SK-N-DZ (cell line): ENCODE measurements at places on chromosomes 5 and 9.
A peak's percentile ranks its signal among the peaks of the same experiment; 100 is the strongest.

DNA sequence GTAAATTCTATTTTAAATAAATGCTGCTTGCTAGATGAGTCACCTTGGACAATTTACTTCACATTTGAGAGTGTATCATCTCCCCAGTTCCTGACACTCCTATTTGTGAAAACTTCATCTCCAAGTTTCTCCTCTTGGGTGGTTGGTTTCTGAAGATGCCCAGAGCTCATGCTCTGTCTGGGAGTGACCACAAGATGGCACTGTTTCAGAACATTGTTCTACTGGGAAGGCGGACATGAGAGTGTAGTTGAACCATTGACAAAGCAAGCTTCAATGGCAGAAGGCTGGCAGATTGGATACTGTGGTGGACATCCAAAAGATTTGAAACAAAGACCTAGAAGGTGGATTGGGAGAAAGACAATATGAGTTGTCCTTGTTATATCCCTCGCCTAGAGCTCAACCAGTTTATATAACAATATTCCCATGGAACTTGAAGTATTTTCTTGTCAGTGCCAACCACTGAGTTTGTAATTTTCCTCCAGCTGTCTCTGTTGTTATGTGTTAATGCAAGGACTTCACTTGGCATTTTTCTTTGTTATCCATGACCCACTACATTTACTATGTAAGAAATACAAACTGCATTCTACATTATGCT lies 234.3 kb upstream of the ANKH start:
- DNase-seq = peak; percentile 75

DNA sequence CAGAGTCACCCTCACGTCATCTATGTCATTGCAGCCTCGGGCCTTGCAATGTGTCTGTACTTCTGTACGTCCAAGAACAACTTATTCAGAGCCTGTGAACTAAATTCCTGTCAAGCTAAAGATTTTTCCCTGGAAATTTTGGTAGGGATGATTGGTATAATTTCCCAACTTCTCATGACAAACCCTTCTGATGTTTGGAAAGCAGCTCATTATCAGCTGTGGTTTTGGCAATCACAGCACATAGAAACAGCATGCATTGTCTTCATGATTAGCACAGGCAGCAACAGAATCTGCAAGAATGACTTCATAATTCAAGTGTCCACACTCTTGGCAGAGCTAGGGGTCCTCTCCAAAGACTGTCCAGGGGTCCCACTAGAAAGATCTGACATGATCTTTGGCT lies 49.5 kb downstream of the APBA1 start:
- no peak for DNase-seq

- DNase-seq = no peak
Observed at GRCh38 chr5:79663212-79663611, 26.4 kb upstream of the CMYA5 start.

- no peak for DNase-seq
Observed at GRCh38 chr9:132609184-132609583, 26.8 kb downstream of the BARHL1 start.

DNA sequence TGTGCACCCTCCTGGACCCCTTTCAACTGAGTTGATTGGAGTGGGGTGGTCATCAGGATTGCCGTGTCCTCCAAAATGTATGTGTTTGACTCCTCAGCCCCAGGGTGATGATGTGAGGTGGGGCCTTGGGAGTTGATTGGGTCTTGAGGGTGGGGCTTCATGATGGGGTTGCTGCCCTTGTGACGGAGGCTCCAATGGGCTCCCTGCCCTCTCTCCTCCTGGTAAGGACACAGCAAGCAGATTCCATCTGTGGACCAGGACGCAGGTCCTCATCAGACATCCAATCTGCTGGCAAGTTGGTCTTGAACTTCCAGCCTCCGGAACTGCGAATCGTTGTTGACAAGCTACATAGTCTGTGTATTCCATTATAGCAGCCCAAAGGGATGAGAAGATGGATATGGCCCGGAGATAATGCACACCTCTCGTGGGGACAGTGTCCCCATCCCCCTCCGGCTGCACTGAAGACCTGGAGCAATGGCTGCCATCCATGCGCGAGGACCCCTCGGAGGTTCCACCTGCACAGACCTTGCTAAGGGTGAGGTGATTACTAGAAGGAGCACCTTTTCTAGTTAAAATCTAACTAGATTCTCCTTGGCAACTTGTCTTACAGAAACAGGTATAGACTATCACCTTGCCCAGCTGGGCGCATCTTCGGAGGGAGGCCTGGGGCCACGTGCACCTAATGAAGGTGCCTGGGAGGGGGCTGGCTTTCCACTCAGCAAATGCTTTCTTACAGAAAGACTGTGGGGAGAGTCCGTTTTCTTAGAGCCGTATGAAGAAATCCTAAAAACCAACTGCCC lies 75.7 kb upstream of the IRX4 start:
- no peak for DNase-seq

- DNase-seq = no peak
Observed at GRCh38 chr5:161535762-161536161, 10.8 kb downstream of the GABRB2 start.

DNA sequence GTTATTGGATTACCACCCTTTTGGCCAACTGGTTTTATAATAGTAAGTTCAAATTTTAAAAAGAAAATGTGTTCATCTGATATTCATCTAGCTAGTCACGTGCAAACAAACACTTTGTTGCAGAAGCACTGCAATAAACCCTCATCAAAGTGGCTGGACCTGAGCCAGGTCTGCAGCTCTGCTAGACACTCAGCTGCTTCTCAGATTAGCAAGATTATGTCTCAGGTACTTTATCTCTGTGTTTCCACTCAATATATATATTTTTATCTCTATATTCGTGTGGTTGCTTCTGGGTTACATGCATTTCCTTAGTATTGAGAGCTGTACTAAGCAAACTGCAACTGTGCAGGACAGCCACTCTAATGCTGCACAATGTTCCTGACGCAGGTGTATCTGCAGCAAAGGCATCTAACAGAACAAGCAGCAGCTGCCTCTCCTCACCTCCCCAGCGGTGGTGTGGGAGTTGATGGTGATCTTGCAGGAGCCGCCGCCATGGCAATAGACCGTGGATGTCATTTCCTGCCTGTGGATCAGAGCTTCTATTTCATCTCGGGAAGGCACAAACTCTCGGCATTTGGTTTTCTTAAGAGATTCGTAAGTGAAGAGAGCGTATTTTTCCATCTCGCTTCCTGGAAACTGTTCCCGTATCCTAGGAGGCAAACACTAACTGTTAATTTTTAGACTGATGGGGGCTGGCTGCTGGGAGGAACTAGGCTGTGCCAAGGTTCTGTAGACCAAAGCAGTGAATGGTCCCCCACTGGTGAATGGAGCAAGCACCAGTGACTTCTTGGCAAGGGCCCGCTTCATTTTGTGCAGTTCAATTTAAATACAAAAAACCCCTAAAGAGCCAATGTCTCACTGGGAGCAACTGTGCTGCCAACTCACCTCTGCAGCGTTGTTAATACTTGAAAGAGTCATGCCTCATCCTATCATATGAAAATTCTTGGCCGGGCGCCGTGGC lies 56.7 kb upstream of the RETREG1 start:
- peak; percentile 42 for DNase-seq

GRCh38 chr9:125538092-125538473 lies 168.9 kb downstream of the MAPKAP1 start:
- no peak for DNase-seq

DNA sequence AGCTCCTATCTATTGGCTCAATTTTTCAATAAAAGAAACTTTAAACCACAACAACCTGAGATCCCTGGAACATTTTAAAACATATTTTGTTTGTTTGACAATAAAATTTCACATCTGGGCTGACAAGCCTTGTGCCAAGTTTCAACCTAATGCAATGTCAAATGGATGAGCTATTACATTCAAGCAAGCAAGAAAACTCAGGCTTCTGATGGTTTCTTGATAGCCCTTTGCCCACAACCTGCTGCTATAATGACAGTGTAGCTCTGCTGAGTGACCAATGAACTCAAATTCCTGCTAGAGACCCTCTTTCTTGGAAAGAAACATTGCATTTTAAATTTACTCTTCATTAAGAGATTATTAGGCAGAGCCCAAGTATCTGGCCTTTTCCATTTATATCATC lies 472.9 kb downstream of the ARHGEF28 start:
- no peak for DNase-seq

GRCh38 chr9:115415450-115415849 lies 297.5 kb upstream of the TNC start:
- DNase-seq = no peak

- DNase-seq = no peak
Observed at GRCh38 chr5:107969847-107970246, 299.1 kb upstream of the EFNA5 start.

- peak; percentile 1 for DNase-seq
Observed at GRCh38 chr9:86637515-86637914, 283.3 kb upstream of the TUT7 start.

- no peak for DNase-seq
Observed at GRCh38 chr5:147557876-147558745, 48.2 kb upstream of the DPYSL3 start.

DNA sequence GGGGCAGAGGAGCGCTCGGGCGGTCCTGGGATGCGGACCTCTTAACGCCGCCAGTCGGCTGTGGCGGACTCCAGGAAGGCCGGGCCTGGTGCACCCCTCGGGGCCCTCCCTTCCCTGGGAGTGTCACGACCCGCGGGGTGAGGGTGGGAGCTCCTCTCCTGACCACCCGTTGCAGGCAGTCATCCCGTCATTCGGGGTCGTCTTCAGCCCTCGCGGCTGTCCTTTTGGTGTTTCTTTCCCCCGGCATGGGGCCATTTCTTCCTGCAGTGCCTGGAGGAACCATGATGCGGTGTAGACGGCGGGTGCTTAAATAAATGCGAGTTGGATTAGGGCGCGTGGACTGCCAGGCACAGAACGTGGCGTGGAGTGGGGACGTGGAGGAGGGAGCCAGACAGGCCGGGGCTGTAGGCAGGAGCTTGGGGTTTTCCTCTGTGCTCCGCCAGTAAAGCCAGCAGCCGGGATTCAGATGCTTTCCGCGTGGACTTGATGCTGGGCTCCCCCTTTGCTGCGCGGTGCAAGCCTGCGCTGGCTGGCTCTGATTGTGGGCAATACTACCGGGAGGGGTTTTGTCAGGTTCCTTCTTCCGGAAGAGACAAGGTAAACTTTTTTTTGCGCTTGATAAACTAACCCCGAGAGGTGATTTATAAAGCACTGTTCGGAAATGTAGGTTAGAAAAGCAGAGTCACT lies 868 bp downstream of the KDM4C start:
- DNase-seq = peak; percentile 38

DNA sequence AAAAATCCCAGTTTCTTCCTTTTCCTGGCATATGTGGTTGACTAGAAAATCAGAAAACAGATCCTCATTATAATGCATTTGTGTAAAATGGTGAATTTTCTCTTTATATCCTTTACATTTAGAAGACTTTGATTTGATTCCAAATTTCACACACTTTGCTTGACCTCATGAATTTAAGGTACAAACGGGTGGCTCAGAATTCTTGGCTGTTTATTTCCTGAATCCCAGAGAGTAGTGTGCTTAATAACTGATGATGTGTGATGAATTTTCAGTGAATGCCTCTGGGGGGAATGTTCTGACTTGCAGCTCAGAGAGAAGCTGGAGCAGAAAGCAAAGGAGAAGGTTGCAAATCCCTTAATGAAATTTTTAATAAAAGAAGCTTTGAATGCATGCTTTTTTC lies 126.8 kb downstream of the SPATA31D1 start:
- no peak for DNase-seq

- DNase-seq = no peak
Observed at GRCh38 chr9:14372437-14373335, 58.7 kb upstream of the NFIB start.

DNA sequence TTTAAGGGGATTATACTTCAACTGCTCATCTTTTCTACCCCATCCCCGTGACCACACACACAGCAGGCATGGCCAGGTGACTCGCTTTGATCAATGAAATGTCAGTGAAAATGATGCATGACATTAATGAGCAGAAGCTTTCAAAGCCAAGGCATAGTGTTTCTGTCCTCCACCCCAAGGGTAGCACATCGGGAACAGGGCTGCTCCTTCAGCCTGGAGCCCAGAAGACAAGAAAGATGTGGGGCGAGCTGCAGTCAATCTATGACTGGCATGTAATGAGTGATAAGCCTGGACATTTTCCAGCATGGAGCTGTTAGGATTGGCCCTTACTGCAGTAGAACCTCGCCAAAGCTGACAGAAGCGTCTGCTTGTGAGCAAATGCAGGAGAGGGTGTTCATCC lies 122.6 kb upstream of the IRX2 start:
- DNase-seq = no peak

DNA sequence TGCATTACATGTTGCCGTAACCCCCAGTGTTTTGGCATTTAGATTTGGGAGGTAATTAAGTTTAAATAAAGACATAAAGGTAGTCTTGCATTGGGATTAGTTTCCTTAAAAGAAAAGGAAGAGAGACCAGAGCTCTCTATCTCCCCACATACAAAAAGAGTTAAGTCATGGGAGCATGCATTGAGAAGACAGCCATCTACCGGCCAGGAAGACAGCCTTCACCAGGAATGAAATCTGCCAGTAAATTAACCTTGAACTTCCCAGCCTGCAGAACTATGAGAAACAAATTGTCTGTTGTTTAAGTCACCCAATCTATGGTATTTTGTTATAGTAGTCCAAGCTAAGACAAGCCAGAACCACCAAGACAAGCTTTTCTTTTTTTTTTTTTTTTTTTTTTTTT lies 567.0 kb upstream of the CDH18 start:
- no peak for DNase-seq

GRCh38 chr9:130518943-130519799 lies 60.2 kb upstream of the FUBP3 start:
- DNase-seq = peak; percentile 42

DNA sequence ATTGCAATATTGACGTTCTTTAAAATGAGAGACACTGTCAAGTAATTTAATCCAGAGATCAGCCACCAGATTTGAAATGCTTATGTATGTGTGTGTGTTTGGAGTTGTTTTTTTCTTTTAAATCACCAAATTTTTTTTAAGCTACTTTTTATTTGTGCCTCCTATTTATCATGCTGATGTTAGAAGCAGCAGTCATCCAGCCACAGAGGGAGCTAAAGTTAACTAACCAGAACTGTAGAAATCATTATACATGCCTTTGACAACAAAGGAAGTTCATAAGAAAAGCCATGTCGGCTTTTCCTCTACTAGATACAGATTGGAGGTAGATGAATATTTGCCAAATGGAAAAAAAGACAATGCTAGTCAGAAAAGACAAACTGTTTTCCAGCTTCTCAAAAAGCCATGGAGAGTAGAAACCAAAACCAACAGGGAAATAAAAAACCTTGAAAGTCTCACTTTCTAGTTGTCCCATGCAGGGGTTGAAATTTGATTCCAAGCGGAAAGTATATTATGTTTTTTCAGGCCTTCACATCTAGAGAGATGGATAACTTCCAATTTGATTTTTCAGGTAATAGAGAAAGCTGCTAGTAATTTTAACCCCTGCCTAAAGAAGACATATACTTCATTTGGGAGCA lies 4.5 kb downstream of the PURA start:
- DNase-seq = no peak

- no peak for DNase-seq
Observed at GRCh38 chr5:135195270-135195608, 161.2 kb upstream of the PITX1 start.

GRCh38 chr5:69213513-69214215 lies 21.0 kb upstream of the CDK7 start:
- no peak for DNase-seq
